ENCODE measurements at places on chromosomes 13 and 19.

GRCh38 chr13:80441968-80442367 lies 101.0 kb upstream of the SPRY2 start:
- DNase-seq = no peak

- no peak for DNase-seq
Measured at GRCh38 chr13:64855506-64855905, 2374.6 kb downstream of the PCDH9 start.

DNA sequence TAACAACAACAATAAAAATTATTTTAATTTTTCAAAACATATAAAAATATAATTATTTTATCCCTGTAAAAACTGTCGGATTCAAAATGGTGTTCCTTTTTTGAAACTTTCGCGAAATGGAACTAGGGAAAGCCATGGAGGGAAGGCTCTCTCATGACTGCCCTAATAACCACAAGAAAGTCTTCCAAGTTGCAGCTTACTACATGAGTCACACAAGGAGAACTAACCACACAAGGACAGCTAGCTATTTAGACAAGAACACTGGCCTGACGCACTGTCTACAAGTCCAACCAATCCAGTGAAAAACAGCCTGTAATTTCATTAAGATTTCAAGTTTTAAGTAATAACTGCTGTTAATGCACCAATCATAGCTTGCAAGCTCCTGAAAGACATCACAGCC lies 319.2 kb upstream of the PCDH9 start:
- DNase-seq = no peak

GRCh38 chr13:41562541-41563178 lies 105.3 kb downstream of the RGCC start:
- DNase-seq = no peak

DNA sequence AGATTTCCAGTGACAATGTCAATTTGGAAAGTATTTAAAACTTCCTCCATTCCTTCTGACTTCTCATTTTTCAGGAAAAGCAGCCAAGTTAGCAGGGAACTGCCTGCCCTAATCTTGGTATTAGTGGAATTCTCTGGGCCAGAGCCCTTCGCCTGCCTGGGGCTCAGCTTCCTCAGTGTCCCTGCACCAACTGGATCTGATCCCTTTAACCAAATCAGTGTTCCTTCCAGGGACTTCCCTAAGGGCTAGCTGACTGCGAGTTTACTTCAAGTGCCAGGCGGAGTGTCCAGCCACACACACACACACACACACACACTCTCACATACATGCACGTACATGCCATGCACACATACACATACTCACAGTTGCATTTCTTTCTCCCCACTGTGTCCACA lies 20.0 kb downstream of the RAB20 start:
- no peak for DNase-seq

- DNase-seq = peak; percentile 2
Measured at GRCh38 chr13:68927387-68928026, 1180.1 kb upstream of the ATXN8OS start.

Data from NCI-H1048 (cell line).